ENCODE measurements at places on chromosomes 11 and 22.
A peak's percentile ranks its signal among the peaks of the same experiment; 100 is the strongest.

DNA sequence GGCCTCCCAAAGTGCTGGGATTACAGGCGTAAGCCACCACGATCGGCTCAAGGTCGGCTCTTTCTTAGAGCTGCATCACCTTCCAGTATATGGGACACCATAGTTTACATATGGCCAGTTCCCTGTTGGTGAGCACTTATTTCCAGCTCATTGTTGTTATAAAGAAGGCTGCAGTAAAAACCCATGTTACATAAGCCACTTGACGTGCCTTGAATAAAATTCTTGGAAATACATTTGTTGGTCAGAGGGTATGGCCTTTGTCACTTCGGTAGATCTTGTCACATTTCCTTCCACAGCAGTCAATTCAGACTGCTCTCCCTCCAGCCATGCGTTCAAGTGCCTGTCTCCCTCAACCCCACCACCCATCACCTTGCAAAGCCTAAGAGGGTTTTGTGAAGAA, 92.9 kb downstream of the PRR5L start:
- no peak for DNase-seq

DNA sequence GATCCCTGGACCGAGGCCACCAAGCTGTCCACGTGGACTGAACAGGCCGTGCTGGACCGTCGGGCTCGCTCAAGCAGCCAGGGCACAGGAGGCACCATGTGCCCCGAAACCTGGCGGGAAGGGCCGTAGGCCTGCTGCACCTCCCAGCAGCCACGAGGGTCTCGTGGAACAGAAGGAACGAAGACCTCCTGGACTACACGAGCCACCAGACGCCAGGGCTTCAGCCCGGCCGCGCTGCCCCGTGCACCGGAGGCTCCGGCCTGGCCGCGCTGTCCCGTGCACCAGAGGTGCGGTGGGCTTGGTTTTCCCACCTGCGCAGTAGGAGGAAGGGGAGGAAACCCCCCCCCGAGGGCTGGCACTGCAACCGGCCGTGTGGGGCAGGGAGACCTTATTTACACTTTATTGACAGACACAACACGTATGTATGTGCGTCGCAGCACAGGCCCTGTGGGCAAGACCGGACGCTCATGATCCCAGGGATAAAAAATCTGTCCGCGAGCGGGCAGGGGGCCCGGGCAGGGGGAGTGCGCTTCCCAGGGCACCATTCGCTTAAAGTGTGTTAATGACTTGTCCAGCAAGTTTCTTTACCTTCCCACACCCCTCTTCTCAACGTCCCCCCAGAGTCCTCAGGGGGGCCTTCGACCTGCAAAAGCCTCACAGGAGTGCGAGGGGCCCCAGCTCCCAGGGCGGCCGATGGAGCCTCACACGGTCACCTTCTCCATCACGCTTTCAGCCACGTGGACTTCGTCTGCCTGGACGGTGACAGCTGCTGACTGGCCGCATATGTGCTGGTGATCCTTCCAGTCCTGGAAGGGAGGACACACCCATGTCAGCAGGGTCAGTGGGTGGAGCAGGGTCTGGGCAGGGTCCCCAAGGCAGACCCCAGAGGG, 7.0 kb downstream of the DRD4 start:
- no peak for DNase-seq

DNA sequence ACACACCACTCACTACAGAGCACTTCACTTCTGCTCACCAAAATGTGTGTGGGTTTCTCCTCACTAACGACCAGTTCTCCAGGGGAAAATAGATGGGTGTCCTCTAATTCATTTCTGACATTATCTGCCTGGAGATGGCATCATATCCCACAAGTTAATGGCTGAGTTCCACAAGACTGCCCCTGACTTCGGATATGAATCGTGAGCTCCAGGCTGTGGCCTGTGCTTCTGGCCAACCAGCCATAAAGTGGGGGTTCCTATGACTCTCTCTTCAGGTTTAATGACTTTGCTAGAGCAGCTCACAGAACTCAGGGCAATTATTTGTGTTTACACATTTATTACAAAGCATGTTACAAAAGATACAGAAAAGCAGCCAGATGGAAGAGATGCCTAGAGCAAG, 113.0 kb upstream of the SYT13 start:
- no peak for DNase-seq

- no peak for DNase-seq
Measured at GRCh38 chr11:36557991-36558390, 9.8 kb upstream of the RAG1 start.

GRCh38 chr22:19526702-19527111, 2.5 kb upstream of the CLDN5 start:
- no peak for DNase-seq

GRCh38 chr22:19059481-19060278, 62.5 kb downstream of the DGCR2 start:
- DNase-seq: no peak

- DNase-seq: no peak
Measured at GRCh38 chr22:30223303-30223702, 23.3 kb downstream of the LIF start.

DNA sequence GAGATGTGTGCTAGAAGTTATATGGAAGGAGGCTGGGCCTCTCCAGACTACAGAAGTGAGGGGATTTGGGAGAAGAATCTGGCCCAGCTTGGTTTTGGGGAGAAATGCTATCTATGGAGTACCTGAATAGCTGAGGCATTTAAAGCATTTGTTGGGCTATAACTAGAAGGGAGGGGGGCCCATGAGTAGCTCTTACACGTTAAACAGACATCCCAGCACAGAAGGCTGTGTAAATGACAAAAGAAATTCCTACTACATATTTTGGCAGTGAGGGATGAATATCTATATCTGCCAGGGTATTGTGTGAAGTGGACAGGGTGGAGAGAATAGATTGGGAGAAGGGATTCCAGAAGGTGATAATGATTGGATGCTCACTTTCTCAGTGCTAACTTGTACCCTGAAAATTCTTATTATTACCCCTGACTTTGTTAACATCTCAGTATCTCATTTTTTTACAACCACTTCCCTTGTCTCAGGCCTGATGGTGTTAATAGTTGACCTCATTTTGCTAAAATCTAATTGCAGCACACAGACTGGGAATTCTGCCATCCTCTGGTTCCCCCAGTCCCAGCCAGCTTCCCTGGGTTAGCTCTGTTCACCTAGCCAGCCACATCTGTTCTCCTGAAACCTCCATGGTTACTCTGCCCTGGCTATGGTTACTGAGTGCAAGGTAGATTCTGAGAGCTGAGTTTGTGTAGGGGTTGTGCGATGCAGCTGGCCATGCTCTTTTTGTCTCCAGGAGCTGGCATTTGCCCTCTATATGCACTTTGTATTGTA, 28.8 kb upstream of the RRM1 start:
- DNase-seq: no peak

GRCh38 chr11:78825591-78826020, 250.9 kb upstream of the NARS2 start:
- DNase-seq: no peak

DNA sequence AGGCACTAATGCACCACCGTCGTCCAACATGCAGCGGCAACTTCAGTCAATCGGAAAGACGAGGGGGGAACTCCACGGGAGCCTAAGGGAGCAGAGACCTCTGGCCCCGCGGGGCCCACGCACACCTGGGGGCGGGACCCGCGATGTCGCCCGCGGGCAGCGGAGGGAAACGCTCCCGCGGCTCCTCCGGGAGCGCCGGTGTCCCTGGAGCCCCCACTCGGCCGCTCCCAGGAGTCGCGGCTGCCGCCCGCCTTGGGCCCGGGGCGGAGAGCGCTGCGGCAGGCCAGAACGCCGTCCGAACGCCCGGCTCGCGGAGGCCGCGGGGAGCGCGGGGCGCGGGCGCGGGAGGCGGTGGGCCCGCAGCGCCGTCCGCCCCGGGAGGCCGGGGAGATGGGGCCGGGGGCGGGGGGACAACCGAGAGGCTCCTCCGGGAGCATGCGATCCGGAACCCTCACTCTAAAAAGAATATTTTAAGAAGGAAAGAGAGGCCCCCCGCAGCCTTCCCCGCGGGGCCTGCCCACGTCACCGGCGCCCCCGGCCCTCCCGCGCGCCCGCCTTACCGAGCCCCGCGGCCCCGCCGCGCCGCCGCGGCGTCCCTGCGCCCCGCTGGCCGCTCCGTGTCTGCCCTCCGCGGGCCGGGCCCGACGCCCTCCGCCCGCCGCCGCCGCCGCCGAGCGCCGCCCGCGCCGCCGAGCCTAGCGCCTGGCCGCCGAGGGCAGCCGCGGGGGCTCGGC, 86.6 kb upstream of the ARHGAP32 start:
- DNase-seq: peak; percentile 57

DNA sequence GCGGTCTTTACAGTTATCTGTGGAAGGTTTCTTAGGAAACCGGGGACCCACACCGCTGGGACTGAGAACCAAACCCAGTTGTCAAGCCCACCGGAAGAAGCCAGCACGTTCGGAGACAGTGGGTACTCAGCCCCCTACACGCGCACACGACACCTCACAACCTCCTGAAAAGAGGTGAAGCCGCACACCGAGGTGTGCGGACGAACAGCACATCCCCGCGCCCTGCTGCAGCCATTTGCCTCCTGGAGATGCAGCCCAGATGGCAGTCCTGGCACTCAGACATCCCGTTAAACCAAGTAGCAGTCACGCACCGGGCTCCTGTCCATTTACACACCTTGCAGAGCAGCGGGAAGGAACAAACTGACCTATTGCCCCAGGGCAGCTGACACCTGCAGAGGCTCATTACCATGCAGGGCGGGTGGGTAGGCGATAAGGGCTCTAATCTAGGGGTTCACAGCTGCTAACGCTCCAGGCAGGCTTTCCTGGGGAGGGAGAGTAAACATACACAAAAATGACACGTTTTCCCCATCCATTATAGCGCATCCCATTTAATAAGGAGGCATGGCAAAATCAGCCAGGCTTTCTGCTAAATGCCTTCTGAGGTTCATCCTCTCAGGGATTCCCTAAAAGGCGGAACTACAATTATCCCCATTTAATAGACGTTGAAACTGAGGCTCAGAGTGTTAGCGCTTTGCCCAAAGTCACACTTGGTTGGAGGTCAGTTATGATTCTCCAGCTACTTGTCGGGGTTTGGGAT, 864 bp upstream of the EHBP1L1 start:
- DNase-seq: peak; percentile 57

DNA sequence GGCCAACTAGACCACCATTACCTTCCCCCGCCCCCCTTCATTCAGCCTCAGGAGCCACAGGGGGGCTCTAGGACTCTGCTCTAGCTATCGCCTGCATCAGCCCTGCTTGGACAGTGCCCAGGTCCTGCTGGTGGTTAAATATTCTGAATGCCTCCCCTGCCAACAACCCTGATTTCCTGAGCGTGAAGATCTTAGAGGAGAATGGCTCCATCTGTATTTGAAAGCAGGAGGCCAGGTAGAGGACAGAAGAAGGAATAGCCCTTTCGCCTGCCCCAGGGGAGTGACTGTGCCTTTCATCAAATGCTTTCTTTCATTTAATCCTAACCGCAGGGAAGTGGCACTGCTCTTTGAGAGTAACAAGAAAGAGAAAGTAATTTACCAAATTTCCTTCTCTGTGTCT, 69.2 kb downstream of the ISX start:
- no peak for DNase-seq

GRCh38 chr11:95641495-95641894, 148.1 kb downstream of the FAM76B start:
- no peak for DNase-seq

DNA sequence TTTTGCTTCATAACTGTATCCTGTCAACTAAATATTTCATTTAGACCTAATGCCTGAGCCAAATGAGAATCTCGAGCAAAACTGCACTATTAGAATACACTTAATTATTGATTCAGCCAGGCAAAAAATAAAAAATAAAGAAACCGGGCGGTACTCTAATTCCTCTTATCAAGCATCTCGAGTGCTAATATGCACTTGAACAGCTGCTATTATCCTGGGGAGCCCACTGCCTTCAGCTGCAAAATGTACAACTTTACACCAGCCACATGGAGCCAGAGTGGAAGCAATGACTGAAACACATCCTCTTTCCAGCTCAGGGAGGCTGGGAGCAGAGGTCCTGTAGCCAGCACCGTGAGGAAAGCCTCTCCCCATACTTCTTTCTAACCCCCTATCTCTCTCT, 390.0 kb upstream of the CADM1 start:
- no peak for DNase-seq

GRCh38 chr22:42862045-42862734, 5.1 kb upstream of the ARFGAP3 start:
- no peak for DNase-seq

DNA sequence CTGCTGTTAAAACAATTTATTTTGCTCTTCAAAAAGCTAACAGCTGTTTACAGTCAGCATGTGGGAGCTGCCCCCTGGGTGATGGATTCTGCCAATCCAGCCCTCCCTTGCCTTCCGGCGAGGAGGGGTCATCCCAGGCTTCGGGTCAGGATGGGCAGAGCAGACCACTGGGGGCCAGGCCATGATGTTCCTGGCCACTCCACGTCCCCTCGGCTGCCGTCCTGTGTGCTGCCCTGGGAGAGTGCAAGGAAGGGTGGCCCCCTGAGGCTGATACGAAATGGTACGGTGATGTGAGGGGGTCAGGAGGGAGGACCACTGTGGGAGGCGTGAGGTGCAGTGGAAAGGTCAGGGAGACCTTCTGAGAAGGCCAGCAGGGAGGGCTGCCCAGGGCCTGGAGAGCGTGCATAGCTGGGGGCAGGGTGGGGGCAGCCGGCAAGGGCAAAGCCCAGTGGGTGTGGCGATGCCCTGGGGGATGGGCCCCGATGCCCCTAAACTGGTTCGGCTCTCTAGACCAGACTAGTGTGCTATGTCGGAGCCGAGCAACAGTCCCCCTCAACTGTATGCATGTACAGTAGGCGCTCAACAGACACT, 41.3 kb downstream of the RTN4R start:
- no peak for DNase-seq

GRCh38 chr11:41121600-41121999, 337.9 kb downstream of the LRRC4C start:
- no peak for DNase-seq

DNA sequence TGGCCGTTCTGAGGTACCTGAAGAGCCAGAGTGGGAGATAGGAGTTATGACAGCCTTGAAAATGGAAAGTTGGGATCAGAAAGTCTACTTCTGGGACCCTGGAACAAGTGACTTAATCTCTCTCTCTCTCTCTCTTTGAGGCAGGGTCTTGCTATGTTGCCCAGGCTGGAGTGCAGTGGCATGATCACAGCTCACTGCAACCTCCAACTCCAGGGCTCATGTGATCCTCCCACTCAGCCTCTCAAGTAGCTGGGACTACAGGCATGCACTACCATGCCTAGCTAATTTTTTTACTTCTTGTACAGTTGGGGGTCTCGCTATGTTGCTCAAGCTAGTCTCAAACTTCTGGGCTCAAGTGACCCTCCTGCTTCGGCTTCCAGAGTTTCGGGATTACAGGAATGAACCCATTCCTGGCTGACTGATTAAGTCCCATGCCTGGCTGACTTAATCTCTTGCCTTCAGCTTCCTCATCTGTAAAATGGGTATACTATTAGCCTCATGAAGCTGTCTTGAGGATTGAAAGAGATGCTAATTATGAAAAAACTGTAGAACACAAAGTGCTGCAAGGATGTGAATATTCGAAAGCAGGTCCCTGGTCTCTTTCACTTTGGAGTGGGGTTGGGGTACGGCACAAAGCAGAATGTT, 87.7 kb downstream of the UBASH3B start:
- DNase-seq: no peak

All from right forelimb (tissue), 1 donor.